ENCODE measurements at places on chromosomes 11 and 22. TPM values are rescaled to one million over a fixed set of nuclear protein-coding genes. Genes with fewer than 3 reads are reported as not detected.

RCOR2 gene
- 1.5 TPM for total RNA-seq

AP1B1 gene
- total RNA-seq: 102 TPM

DAGLA gene
- 9.4 TPM for total RNA-seq

OR5AL1 gene
- total RNA-seq: not detected

FOLR3 gene
- total RNA-seq: not detected

DNA sequence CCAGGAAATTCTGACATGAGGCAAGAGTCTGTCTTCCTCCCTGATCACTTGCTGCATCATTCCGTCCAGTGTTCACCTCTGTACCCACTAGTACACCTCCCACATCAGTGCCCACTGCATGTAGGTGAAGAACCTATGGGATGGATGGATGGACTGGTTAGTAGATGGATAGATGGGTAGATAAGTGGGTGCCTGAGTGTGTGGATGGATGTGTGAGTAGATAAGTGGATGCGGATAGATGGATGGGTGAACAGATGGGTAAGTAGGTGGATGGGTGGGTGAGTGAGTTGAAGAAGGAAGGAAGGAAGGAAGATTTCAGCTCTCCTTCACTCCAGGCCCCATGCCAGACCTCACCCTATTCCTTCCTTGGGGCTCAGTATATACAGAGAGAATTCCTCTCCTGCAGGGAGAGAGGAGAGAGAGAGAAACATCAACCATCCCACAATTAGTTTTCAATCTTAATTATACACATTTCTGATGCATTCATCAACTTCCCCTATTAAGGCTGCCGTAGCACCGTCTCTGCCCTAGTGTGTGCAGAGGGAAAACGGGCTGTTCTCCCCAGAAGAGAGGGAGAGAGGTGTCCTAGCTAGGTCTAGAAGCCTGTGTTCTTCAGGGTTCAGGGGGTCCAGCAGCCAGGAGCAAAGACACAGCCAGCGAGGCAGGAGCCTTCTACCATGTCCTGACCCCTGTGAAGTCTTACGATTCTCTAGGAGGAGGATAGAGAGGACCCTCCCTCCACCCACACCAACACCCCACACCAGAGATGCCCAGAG is 125.3 kb downstream of the BUD13 start:
- no peak for DNase-seq

- no peak for DNase-seq
Observed at GRCh38 chr22:40376149-40376548, 5.8 kb downstream of the SGSM3 start.

GRCh38 chr11:76459846-76460245 is 15.0 kb downstream of the EMSY start:
- no peak for DNase-seq

- no peak for DNase-seq
Observed at GRCh38 chr11:134624166-134624920, 212.3 kb upstream of the B3GAT1 start.

GRCh38 chr11:10746871-10747270 is 4.2 kb upstream of the CTR9 start:
- DNase-seq: no peak

DNA sequence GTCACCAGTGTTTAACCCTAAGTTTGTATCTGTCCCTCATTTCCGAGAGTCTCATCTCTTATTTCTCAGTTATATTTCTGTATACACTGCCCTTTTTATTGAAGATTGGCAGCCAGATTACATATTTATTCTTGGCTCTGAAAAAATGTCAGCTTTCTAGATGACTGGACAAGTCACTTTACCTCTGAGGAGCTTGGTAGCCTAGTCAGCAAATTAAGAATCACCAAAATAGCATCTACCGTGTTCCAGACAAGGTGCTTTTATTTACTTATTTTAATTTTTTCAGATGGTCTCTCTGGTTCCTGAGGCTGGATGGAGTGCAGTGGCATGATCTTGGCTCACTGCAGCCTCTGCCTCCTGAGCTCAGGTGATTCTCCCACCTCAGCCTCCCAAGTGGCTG is 5.6 kb upstream of the RBM4 start:
- no peak for DNase-seq

DNA sequence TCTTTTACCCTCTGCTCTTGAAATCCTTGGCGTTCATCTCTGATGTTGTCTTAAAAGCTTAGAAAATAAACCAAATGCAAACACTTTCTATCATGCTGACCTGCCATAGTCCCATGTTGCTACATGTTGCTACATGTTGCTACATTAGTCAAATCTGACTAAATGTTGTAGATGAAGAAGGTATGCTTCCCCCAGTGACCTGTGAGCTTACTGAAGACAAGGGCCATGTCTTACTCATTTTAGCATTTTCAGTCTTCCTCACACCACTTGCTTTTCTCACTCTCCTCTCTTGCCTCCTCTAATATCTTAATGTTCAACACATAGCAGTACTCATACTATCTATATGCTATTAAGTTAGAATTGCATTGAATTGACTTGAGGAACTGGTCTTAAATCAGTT is 346.4 kb upstream of the MTNR1B start:
- no peak for DNase-seq

DNA sequence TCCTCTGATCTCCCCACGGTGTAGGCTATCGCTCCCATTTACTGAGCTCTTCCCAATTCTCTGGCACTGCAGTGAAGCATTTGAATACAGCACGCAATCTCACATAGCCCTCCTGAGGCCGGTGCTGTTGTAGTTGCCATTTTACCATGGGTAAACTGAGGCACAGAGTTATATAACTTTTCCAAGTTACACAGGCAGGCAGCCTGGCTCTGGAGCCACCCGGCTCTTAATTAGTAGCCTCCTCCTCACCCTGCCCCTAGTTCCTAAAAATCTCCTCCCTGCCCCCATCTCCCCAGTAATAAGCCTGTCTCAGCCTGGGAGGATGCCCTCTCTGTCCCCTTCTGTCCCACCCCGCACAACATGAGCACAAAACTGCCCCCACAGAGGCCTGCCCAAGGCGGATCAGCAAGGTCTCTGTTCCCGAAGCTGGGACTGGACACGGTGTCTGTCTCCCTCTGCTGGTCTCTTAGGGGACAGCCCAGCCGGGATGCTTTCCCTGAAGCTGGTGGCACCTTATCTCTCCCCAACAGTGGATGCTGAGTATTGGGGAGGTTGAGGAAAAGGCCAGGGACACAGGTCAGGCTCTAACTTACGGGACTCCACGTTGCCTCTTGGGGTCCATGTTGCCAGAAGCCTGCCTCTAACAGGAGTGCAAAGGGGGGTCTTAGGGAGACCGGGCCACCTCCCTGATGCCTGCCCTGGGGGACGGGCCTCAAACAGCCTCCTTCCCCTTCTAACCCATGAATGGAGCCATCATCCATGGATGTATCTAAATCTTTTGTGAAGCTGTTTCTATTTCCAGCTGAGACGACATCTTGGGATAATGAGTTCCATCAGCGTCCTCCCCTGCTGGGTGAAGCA is 9.1 kb upstream of the CLCF1 start:
- peak; percentile 90 for DNase-seq

DNA sequence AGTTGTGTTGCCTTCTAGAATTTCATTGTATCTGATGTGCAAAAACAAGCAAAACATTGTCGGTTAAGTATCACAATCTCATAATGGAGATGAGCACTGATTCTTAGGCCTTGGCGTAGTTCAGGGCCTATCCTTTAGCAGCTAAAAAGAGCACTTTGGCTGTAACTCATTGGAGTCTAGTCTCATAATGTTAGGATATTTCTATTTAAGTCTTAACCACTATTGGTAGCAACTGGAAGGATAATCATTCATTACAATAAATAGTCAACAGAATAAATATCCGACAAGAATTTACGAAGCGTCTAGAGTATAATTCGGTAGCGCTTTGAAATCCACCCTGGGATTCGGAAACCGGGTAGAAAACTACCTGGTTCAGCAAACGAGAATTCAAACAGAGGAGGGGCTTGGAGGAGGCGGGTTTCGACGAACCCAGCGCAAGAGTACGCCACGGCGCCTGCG is 461 bp upstream of the EED start:
- peak; percentile 97 for DNase-seq

DNA sequence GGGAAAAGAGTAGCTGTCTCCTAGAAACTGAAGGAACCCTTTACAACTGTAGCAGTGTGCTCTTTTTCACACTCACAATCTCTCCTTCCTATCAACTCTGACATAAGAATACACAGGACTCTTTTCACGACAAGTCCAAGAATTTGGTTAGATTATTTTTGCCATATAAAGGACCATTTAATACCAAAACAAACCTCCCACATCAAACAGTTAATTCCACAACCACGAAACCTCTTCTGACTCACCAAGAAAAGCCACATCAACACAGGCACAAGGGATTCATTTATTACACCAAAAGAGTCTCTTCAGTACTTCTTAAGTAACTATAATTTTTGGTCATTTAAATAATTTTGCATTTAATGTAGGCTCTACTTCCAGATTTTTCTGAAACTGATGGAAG is 222.6 kb upstream of the PITPNB start:
- DNase-seq: no peak

DNA sequence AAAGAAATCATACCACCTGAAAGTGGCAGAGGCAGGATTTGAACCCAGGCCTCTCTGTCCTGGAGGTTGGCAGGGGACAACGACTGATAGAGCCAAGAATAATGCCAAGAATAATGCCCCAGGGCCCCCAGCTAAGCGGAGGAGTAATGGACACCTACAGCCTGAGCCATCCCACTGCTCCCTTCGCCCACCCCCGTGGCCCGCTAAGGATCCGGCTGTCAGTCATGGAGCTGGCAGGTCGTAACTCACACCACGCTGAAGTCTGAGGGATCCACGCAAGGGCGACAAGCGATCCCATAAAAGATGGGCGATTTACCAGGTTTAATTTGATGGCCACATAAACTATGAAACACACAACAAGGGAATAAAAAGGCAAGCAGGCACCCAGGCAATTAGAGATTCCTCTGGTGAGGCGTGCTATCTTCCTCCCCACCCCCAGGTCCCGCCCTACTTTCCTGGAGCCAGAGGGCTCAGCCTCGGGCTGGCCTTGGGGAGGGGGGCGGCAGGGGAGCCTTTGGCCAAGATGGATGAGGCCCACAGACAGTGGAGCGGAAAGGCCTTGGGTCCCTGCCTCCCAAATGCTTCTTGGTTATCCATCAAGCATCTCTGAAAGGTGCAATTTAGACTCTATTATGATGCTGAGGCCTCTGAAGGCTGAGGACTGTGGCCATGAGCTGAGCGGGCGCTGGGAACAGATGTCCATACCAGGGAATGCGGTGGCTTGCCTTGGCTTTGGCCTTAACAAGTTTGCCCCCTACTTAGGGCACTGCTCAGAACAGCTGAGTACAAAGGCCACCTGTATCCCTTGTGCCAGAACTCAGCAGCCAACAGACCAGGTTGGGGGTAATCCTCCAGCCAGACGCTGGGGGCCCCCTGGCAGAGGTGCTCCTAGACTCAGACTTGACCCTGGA is 55.2 kb downstream of the MACROD1 start:
- no peak for DNase-seq

DNA sequence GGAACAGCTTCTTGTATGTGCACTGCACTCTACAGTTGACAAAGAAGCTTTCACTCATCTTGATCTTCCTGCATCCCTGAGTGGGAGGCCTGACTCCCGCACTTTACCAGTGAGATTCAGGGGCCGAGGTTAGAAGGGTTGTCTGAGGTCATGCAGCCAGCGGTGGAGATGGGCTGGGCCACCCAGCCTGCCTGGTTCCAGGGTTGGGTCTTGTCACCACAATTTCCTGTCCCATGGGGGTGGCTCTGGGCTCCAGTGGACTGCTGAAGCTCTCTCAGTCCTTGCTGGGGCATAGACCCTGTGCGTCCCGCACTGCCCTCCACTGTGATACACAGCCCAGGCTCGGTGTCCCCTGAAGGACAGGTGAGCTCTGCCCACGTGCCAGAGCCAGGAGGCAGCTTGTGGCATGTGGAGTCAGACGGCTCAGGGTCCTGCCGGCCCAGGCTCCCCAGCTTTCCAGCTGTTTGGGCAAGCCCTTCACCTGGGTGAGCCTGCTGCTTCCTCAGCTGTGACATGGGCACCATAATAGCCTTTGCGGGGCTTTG is 6.9 kb upstream of the MYO7A start:
- no peak for DNase-seq

DNA sequence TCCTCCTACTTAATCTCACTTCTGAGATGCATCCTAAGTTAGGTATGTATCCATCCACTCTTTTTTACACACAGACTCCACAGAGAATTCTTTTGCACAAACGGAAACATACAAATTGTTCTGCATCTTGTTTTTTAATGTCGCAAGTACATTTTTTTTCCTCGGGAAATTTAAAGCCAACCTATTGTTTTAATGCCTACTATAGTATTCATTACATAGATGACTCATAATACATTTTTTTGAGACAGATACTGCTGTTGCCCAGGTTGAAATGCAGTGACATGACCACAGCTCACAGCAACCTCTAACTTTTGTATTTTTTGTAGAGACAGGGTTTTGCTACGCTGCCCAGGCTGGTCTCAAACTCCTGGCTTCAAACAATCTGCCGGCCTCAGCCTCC is 90.8 kb upstream of the TMEM45B start:
- no peak for DNase-seq

DNA sequence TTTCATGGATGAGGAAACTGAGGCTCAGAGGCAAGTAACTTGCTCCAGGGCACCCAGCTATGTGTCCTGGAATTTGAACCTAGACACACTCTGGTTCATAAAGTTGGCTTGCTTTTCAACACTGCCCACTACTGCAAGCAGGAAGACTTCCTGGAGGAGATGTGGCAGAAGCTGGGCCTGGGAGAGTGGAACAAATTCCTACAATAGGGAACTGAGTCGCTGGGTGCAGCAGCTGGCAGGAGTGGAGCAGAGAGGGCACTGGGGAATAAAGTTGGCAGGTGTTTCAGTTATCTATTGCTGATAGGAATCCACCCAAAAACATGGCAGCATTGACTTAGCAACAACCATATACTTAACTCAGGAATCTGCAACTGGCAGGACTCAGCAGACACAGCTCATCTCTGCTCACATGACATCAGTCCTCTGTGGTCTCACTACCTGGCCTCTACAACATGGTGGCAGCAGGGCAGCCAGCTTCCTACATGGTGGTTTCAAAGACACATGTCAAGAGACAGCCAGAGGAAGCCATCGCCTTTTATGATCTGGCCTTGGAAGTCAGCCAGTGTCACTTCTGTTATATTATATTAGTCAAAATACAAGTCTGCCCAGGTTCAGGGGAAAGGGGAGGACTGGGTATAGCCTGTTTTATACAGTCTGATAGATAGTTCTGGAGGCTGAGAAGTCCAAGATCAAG is 10.6 kb upstream of the CARD10 start:
- no peak for DNase-seq

DNA sequence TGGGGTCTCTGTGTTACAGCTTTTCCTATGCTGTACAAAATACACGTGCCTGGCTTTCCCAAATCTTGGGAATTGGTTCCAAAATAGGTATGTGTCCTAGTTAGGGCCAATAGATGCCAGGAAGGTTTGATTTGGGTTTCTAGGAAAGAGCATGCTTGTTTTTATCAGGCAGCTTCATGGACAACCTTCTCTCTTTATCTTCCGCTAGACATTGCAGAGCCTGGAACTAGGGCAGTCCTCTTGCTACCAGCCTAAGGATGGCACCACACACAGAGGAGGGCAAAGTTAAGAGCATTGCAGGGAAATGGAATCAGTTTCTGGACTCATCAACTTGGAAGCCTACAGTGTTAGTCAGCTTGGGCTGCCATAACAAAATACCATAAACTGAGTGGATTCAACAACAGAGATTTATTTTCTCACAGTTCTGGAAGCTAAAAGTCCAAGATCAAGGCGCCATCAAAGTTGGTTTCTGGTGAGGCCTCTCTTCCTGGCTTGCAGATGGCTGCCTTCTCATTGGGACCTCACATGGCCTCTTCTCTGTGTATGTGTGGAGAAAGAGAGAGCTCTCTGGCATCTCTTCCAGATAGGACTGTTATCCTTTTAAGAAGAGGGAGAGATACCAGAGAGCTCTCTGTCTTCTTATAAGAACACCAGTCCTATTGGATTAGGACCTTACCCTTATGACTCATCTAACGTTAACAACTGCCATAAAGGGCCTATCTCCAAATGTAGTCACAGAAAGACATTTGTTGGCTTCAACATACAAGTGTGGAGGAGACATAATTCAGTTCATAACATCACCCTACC is 27.3 kb upstream of the CREB3L1 start:
- no peak for DNase-seq

Data from Caco-2 (cell line).